Body of pancreas (tissue), 4 donors: ENCODE measurements at places on chromosomes 6 and 20. TPM values are rescaled to one million over a fixed set of nuclear protein-coding genes. Genes with fewer than 3 reads are reported as not detected.

- no peaks in the 10 kb centered on the region for H3K27me3 ChIP-seq
- H3K27ac ChIP-seq: no peak overlapping the region
- no peak for DNase-seq
- no peak overlapping the region for H3K4me3 ChIP-seq
- H3K36me3 ChIP-seq: peaks cover 2% of the 10 kb centered on the region
These were observed 14.0 kb downstream of the CD83 start for GRCh38 chr6:14131579-14131978.

DNA sequence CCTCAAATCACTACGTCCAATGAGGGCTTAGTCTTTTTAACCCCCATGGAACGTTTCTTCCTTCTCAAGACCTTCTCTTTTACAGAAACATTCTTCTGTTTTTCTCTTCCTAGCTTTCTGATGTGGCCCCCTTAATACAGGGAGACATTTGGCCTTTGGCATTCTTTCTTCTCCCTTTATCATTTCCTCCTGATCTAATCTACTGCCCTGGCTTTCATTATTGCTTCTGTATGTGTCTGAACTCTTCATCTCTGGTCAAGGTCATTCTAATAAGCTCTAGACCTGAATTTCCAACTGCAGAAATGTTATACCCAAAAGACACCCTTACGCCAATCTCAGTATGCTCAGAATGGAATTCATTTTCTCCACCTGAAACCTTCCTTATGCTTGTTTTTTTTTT is 18.4 kb upstream of the LAMA4 start:
- no peaks in the 10 kb centered on the region for H3K36me3 ChIP-seq
- no peak for DNase-seq
- H3K4me3 ChIP-seq: no peak overlapping the region

The DUSP15 gene
- total RNA-seq: 2.9 TPM

The RRAGD gene
- total RNA-seq: 9.2 TPM

The PREP gene
- 21.8 TPM for total RNA-seq
